Fibroblast of mammary gland (primary cell): ENCODE measurements at places on chromosomes 2 and 18.
A peak's percentile ranks its signal among the peaks of the same experiment; 100 is the strongest.

- no peak for DNase-seq
These were observed 228.9 kb downstream of the NEDD4L start for GRCh38 chr18:58272779-58273435.

DNA sequence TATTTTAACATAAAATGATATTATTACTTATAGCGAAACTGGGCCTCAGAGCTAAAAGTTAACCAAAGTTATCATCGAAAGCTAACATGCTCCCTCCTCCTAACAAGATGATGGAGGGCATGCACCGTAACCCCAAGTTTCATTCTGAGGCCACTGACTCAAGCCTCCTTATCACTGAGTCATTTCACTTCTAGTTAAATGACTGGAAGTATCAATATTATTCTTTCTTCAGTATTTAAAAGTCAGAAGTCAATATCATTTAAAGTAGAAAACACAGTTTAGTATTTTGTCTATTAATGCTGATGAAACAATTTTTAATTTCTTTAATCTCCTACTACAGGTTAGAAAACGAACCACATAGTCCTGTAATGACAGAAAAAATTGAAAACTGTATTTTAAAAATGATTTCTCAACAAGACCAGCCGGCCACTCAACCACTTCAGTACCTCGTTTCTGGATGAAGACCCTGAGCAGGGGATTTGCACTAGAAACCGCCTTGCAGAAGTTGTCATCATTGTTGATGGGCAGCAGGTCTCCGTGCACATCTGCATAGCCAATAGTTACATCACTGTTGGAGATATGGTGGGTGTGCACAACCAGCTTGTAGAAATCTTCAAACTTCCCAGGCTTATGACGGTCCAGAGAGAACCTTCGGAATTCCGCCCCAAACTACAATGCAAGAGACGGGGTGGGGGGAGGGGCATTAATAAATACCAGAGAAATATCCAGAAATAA lies 44.9 kb downstream of the PARD6G start:
- DNase-seq: no peak

DNA sequence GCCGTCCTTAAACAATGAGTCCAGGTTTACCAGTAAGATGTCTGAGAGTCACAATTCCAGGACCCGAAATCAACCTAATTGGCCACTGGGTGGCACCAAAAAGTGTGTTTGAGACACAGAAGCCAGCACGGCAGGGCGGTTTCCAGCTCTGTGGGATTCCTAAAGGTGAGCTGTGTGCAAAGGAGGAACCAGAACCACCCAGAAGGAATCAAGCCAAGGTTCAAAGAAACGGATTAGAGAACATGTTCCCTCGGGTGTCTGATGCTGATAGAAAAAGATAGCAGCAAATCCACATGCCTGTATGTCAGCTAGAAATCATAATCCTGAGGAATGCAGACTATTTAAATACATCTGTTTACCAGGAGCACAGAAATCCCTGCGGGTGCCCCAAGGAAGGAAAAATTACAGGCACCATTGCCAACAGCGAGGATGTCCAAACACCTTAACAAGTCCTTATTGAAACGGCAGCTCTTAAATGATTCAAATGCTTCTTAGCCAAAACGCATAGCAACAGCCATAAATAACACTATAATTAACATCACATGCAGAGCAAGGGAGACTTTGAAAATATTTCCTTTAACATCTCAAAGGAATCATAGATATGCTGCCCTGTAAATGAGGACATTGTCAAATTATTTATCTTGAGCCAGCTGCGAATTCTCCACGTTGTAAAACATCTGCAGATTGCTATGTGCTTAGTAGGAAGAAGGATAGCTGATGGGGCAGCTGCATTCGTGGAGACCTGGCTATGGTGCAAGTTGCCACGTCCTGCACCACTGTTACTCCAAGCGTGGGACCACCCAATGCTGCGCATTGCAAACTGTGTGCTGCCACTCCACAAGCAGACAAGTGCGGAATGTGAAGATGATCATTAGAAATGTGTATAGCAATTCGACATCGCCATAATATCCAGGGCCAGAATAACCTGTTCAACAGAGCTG lies 318.7 kb upstream of the NCKAP5 start:
- DNase-seq: peak; percentile 58

- peak; percentile 5 for DNase-seq
These were observed 766 bp downstream of the PDE6D start for GRCh38 chr2:231780123-231780908.

DNA sequence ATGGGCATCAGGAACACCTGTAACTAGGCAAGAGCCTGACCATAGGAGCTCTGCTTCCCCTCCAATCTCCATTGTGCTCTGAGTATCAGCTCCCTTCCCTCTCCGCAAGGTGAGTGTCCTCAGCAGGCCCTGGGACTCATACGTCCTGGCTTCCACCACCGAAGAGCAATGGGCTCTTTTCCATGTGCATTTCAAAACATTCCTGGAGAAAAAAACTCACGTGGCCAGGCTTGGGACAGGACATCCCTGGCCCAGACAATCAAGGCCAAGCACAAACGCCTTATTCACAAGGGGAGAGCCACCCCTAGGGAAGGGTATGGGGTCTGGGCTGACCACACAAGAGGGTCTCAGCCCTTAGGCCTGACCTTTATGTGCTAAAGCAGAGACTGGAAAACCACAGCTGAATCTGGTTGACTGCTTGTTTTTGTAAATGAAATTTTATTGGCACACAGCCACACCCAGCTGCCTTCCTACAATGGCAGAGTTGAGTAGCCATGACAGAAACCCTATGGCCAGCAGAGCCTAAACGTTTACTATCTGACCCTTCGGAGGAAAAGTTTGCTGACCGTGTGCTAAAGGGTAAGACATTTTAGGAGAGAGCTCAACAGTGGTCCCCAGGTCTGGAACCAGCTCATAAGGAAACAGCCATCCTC lies 175.7 kb upstream of the ARL4C start:
- DNase-seq: no peak

DNA sequence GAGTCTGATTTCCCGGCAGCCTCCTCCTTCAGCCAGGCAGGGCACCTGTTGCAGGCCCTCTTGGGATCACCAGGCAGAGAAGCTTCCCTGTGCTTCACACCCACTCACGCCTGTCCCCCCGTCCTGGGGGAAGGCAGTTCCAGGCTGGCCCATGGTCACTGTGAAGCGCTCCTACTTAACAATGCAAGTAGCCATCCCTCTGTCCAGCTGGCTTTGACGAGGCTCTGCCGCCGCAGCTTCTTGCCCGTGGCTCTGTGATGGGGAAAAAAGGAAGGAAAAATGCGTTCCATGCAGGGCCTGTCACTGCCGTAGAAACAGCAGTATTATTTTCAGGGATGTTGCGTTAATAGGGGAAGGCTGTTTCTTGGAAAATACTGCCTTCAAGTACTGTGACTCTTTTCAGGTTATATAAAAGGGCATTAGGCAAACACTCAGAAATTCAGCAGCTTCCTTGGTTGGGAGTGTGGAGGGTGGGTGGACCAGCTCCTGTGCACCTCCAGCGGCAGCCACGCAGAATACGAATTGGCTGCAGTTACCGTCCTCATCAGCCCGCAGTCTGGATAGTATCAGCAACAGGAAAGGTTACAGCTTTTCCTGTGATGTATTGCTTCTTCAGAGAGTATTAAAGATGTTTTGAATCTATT lies 232.3 kb downstream of the KLHL29 start:
- DNase-seq: peak; percentile 74

- DNase-seq: no peak
These were observed 15.6 kb downstream of the PDE6D start for GRCh38 chr2:231765496-231765929.

GRCh38 chr2:12054956-12055618 lies 308.7 kb downstream of the LPIN1 start:
- DNase-seq: no peak

GRCh38 chr2:31446848-31447247 lies 32.3 kb upstream of the XDH start:
- DNase-seq: peak; percentile 67
